ENCODE measurements at places on chromosomes 12 and 14.

DNA sequence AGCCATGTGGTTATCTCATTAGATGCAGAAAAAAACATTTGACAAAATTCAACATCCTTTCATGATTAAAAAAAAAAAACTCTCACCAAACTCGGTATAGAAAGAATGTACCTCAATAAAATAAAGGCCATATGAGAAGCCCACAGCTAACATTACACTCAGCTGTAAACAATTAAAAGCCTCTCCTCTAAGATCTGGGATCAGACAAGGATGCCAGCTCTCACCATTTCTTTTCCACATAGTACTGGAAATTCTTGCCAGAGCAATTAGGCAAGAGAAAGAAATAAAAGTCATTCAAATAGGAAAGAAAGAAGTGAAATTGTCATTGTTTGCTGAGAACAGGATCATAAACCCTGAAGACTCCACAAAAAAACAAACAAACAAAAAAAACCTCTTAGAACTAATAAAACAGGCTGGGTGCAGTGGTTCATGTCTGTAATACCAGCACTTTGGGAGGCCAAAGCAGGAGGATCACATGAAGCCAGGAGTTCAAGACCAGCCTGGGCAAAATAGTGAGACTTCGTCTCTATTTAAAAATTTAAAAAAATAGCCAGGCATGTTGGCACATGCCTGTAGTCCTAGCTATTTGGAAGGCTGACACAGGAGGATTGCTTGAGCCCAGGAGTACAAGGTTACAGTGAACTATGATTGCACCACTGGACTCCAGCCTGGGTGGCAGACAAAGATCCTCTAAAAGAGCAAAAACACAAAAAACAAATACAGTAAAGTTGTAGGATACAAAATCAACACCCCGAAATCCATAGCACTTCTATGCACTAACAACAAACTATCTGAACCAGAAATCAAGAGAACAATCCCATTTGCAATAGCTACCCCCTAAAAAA, 114.4 kb downstream of the FOXA1 start:
- no peak for DNase-seq

DNA sequence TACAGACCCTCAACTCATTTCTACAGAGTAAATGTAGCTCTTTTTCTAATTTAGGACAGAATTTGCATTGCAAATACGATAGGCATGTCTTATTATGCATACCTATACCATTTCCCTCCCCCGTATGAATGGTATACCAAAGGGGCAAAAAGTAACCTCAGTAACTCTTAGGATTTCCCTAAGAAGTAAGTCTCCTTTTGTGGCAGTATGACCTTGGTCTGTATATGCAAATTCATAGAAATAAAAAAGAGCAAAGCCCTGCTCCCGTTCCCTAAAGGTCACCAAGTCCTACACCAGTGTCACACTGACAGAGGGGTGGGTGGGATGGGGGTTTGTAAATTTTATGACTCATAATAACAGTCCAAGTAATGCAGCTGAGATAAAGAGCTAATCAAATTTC, 365.8 kb upstream of the CCDC196 start:
- DNase-seq = no peak

DNA sequence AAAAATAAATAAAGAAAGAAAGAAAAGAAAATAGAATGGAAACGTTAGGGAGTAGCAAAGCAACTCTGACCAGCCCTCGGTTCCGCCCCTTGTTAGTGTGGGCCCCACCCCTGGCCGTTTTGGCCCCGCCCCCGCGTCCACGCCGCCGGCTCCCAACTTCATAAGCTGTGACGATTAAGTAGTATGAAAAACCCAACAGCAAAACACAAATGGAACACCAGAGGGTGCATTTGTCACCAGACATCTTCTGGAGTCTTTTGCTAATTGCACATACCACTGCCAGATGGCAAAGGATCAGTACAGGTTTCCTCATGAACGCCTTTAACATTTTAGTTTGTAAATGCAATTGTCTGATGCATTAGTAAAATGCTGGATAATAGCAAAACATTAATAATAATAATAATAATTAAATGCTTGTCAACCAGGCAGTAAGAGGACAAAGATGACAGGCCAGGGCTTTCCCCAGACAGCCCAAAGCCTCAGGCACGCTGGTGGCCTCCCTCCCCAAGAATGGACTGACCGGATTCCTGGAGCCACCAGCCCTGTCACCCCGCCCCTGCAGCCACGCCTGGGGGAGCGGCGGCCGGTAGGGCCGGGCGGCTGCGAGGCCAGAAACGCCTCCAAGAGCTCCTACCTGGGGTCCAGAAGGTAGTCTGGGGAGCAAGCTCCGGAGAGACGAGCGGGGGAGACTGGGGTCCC, 23.6 kb downstream of the HSP90AA1 start:
- DNase-seq = no peak

GRCh38 chr14:97777622-97778355, 980.6 kb downstream of the VRK1 start:
- no peak for DNase-seq

DNA sequence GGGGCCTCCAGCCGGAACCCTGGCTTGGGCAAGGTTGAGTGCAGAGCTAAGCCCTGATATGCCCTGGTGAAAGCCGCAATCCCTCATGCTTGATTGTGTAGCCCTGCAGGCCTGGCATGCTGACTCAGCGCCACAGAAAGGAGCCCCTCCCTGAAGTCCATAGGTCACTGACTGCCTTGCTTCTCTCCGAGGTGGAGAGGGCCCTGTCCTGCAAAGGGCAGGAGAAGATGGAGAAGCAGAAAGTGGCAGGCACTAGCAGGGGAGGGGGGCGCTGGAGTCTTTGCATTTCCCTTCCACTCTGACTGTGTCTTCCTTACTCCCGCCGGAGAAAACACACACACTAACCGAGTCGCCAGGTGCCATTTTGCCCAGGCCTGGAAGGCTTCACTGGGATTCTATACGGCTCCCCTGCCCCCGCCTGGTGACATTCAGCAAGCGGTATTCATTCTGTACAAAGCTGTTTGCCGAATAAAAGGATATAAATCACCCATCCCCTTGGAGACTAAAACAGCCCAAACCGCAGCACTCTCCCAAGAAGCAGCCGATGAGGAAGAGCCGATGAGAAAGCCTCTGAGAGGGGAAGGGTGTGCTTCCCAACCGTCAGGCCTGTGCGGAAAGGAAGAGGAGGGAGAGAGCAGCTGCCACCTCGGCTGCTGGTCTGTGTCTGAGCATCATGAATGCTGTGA, 69.8 kb downstream of the SLC6A12 start:
- DNase-seq = no peak

GRCh38 chr14:80136358-80136757, 74.9 kb downstream of the DIO2 start:
- no peak for DNase-seq

- no peak for DNase-seq
Measured at GRCh38 chr14:20801726-20802125, 918 bp downstream of the RNASE1 start.

DNA sequence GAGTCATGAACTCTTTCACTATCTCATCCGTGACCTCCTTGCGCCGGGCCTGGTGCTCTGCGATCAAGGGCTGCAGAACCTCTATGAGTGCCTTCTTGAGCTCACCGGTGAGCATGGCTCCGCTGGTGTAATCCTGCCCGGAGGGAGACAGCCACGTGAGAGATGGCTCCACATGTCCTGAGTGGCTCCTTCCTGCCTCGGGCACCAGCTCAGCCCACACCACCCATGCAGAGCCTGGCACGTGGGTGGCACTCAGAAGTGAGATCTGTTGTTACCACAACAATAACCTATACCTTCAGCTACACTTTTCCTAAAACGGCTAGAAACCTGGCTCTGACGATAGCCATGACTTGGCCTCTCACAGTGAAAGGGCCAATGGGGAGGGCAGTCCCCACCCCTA, 11.8 kb downstream of the SLC25A47 start:
- DNase-seq = no peak

DNA sequence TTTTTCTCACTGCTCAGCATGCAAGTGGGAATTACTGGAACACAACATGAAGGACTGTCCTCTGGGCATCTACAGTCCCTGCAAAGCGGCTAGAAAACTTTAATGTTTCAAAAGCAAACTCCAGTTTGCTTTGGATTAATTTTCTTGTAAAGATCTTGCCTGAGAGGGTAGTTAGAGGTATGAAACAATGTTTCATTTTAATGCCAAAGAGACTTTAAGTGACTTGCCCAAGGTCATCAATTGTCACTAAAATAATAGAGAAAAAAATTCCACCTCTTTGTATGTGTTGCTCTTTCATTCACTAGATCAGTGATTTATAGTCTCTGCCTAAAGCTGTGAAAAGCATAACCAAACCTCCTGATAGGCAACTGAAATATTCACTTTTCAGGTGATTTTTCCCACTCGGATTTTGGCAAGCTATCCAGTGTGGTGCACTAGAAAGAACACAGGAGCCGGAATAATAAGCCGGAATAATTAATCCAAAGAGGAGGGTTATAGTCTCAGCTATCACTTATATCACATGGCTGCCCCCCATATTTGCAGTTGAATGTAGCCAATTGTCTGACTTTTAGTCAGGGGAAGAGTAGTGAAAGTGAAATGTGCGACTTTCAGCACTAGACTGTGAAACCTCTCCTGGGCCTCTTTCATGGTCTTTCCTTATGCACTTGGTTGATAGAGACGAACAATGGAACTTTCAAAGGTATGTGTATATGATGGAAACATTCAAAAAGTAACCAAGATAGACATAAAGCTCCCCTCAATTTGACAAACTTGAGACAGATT, 107.7 kb downstream of the SLC6A15 start:
- DNase-seq = no peak

DNA sequence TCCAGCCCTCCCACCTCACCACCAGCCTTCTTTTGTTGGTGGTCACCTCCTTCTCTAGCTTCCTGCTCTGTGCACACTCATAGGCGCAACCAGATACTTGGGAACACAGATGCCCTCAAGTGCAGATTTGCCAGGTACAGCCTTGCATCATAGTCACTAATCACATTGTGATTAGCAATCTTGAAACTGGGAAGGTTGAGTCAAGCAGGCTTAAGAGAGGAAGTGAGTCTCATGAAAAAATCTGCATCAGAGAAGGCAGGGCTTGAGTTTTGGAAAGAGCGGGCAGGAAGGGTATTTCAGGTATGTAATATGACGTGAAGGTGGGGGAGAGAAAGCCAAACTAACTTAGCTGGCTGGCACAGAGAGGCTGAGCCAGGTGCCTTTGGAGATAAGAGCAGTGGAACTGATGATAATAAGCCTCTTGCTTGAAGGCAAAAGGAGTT, 2.7 kb upstream of the RABGGTA start:
- no peak for DNase-seq

DNA sequence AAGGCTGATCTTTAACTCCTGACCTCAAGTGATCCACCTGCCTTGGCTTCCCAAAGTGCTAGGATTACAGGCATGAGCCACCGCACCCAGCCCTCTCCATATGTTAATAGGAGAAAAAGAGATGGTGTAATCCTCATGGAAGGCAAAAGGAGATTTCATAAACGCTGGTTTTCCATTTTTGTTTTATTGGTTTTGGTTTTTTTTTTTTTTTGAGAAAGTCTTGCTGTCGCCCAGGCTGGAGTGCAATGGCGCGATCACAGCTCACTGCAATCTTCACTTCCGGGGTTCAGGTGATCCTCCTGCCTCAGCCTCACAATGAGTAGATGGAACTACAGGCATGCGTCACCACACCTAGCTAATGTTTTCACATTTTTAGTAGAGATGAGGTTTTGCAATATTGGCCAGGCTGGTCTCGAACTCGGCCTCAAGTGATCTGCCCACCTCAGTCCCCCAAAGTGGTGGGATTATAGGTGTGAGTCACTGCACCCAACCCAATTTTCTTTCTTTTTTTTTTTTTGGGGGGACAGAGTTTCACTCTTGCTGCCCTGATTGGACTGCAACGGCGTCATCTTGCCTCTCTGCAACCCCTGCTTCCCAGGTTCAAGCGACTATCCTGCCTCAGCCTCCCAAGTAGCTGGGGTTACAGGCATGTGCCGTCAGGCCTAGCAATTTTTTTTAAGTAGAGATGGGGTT, 8.1 kb downstream of the PTGES3 start:
- no peak for DNase-seq

DNA sequence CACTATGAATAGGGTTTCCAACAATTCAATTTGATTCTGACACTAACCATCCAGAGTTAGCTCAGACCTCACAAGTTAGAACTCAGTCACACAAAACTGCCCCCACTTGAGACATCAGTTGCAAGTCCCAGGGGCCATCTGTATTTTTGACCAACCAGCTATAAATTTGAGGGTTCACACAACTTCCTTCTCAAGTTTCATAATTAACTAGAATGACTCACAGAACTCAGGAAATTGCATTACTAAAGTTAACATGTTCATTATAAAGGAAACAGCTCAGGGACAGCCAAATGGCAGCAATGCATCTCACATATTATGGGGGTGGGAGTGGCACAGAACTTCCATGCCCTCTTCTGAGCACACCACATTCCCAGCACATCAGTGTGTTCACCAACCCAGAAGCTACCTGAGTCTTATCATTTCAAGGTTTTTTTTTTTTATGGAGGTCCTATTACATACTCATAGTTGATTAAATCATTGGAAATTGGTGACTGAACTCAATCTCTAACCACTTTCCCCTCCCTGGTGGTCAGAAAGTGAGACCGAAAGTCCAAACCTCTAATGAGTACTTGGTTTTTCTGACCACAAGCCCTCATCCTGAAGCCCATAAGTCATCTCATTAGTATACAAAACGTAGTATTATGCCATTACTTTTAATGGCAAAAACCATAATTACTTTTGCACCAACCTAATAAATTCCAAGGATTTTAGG, 1721.5 kb upstream of the SEL1L start:
- DNase-seq = no peak

DNA sequence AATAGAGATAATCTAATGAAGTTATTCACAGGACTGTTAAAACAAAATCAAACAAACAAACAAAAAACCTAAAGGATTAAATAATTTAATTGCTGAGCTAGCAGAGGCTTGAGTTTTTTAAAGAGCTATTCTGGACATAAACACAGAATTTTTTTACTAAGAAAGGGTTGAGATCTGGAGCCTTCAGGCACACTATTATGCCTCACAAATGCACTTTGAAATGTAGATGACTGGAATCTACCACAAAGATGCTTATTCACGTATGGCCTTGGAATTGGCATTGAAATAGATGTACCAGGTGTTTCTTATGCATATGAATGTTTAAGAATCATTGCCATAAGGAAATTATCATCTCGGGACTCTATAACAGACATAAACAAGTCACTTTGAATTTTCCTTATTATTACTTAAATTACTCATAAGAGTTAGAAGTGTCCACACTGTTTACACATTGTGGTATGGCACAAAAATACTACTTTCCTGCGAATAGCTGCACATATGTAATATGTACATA, 21.6 kb downstream of the PUS7L start:
- DNase-seq = no peak

DNA sequence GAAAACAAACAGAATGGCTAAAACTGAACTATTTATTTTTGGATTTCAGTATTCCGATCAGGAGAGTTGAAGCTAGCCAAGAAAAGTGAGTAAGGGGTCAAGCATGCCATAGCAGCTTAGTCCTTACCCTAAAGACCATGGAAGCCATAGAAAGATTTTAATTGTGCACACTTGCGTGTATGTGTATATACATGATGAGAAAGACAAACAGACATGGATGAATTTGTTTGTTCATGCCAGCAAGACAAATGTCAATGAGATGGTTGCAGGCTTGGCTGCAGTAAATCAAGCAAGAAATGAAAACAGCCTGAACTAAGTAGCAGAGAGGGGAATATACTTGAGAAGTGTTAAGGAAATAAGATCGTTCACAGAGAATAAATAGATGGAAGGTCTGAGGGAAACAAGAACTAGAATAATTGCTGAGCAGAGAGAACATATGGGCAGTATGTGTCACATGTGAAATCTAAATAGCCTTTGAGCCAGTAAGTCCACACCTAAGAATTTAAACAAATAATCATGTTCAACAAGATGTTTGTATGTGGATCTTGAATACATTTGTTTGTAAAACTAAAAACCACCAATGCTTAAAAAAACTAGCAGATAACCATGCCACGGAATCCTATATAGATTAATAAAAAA, 14.8 kb downstream of the SNW1 start:
- no peak for DNase-seq

GRCh38 chr12:62866451-62867082, 68.4 kb downstream of the PPM1H start:
- DNase-seq = peak; percentile 68
